ENCODE measurements at places on chromosomes 5 and 9.

- DNase-seq: peak; percentile 8
Observed at GRCh38 chr5:126449751-126450271, 26.6 kb downstream of the GRAMD2B start.

- DNase-seq: peak; percentile 44
Observed at GRCh38 chr5:14595189-14595588, 13.6 kb downstream of the OTULINL start.

GRCh38 chr5:98656796-98657195 lies 116.7 kb upstream of the RGMB start:
- no peak for DNase-seq

DNA sequence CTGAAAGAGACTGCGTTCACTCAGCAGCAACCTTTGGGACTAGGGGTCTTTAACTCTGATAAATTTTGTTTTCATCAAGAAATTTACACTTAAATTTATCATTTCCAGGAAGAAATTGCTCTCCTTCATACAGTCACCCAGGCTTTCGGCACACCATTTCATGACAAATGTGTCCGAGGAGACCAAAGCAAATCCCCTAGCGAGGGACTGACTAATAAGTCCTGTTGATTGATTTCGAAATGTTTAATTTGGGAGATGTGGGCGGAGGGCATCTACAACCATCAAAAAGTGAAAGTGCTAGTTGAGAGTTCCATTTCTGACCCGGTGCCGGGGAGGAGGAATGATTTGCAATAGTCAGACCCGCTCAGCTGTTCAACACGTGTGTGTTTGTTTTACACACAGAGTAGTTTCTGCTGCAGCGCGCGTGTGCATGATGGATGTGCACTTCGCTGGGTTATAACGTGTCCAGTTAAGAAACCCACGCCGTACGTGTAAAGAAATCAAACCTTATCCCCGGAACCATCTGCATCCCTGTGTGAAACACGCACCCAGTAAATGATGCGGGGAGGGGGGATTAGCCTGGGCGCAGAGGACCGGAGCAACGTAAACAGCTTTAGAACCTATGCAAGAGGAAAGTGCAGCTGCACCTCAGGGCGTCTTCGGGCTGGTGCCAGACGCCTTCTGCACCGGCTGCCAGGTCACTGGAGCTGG lies 845 bp upstream of the NR4A3 start:
- DNase-seq: peak; percentile 69

GRCh38 chr9:7266911-7267595 lies 509.3 kb downstream of the KDM4C start:
- DNase-seq: no peak

- DNase-seq: no peak
Observed at GRCh38 chr9:72911247-72911775, 41.5 kb downstream of the ALDH1A1 start.

GRCh38 chr5:65971643-65972042 lies 45.3 kb downstream of the ERBIN start:
- peak; percentile 11 for DNase-seq

GRCh38 chr9:94567271-94567670 lies 12.4 kb downstream of the PCAT7 start:
- no peak for DNase-seq

DNA sequence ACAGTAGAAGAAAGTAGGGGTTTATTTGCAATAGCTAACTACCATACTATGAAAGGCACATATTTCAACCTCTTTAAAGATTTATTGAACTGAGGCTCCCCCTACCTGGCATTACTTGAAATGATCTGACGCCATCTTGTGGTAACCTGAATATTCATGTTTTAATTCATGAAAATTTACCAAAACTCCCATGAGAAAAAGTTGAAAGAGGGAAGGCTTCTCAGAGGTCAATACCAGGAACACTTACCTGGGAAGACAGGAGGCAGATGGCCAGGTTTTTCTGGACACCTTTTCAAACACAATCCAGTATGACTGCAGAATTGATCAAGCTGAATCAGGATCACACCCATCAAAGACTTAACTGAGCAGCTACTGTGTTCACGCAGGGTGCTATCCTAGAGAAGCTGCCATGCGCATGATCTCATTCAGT lies 9.4 kb downstream of the PRELID2 start:
- peak; percentile 55 for DNase-seq

- peak; percentile 67 for DNase-seq
Observed at GRCh38 chr5:100479079-100479688, 56.0 kb upstream of the FAM174A start.

DNA sequence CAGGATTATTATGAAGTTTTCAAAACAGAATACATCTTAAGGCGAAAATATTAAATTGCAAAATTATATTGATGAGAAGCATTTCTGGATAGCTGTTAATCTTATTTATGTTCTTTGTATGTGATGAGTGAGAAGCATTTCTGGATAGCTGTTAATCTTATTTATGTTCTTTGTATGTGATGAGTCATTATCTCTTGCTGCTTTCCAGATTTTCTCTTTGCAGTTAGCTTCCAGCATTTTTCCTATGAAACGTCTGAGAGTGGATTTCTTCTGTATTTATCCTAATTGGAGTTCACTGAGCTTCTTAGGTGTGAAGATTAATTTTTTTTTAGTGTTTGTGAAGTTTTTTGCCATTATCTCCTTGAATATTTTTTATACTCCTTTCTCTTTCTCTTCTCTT lies 8.2 kb downstream of the TMEM232 start:
- DNase-seq: no peak

GRCh38 chr9:70478963-70479641 lies 64.6 kb upstream of the KLF9 start:
- no peak for DNase-seq

DNA sequence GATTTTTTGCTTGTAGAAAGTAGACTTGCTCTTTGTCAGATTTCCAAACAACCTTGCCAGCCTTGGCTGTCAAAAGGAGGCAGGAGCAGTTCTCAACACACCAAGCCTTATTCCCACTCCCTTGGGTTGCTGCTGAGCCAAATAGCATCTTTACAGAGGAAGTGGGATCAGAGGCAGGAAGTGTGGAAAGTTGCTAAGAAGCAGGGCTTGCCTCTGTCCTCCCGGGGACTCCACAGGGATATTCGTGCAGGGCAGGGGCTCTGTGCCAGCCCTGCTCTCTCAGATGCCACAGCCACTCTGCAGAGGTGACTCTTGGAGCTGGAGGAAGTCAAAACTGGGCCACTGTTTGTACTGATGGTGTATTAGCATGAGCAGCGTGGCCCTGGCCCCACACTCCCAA lies 24.3 kb downstream of the PTPDC1 start:
- no peak for DNase-seq

DNA sequence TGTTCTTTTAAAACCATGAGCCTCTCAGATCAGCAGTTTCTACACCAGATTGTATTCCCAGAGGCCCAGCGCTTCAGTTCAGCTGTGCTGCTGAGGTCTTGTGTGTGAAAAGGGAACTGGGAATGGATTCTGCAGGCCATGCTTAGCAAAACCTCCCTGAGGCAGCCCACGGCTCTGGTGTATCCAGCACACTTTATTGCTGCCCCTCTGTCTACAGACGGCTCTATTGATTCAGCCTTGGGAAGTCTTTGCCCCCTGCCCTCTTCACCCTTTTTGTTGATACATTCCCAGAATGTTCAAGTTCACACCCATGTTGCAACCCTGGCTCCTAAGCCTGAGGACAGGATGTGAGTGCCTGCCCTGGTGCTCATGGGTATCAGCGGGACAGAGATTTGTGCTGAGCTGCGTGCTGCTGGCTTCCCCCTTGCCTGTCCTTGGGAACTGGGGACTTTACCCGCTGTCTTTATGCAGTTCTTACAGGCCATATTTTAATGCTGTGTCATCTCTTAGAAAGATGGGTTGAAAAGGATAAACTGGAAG lies 37.3 kb downstream of the ARHGAP26 start:
- DNase-seq: peak; percentile 56

DNA sequence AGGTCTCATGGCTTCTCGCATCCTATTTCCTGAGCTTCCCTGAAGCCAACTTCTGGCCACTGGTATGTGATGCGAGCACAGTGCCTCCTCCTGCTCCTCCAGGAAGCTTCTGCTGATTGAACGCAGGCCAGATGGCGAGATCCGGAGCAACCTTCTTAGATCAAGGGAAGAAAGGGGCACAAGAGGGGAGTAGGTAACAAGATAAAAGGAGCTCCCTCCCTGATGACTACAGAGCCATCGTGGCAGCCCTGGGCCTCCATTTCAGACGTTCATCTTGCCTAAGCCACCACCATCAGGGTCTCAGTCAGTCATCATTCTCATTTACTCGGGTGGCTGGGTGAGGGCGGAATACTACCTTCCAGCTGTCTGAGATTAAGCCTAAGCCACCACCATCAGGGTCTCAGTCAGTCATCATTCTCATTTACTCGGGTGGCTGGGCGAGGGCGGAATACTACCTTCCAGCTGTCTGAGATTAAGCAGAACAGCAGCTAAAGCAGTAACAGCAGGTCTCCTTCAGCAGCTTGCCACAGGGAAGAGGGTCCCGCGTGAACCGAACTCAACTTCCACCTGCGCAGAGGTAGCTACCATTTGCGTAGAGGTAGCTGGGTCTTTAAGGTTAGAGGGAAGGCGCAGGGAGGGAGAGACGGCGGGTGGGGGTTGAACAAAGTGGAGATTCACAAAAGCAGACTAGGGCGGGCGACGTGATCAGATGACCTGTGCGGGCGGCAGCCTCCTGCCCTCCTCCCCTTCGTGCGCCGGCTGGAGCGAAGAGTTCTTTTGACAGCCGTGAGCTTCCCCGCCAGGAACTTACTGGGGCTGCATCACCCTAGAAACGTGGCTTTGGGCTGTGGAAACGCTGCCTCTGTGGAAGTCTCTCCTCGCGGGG lies 27.9 kb upstream of the MGAT1 start:
- peak; percentile 79 for DNase-seq

DNA sequence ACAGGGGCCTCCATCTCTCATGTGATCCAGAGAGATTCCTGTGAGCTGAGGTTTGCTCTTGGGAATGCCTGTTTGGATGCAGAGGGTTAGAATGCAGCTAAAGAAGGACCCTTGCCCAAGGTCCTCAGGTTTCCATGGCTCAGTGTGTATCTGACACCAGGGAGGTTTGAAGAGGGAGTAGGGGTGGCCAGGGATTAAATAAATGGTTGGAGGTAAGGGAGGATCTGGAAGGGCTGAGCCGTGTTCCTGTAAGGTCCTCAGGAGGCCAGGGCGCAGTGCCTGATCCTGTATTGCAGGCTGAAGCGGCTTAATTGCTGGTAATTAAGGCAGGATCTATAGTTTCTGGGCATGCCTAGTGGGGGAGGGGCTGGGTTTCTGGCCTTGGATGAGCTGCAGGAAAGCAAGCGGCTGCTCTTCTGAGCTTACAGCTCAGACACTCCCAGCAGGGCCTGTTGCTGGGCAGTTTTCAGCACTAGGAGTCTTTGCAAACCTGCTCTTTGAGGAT lies 41.5 kb upstream of the MAP1B start:
- DNase-seq: no peak

GRCh38 chr5:31823472-31823871 lies 184.5 kb downstream of the PDZD2 start:
- no peak for DNase-seq

- DNase-seq: no peak
Observed at GRCh38 chr9:69376651-69377050, 51.6 kb downstream of the ENTREP1 start.

DNA sequence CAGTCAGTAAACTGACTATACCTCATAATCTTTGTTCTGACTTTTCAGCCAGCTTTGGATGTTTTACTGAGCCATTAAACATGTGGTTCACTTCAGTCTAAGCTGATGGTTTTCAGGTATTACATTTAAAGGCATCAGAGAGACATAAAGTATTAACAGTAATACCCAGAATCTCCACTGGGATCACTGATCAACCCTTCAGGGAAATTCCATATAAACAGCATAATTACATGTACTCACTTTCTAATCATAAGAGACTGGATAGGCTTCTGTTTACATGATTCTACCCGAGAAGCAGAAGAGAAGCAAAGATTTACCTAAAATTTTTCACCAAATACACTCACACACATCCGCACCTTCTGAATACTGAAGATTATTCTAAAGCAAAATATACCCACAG lies 186.7 kb upstream of the FREM1 start:
- DNase-seq: no peak

GRCh38 chr5:151718153-151718552 lies 31.4 kb upstream of the SPARC start:
- DNase-seq: no peak

DNA sequence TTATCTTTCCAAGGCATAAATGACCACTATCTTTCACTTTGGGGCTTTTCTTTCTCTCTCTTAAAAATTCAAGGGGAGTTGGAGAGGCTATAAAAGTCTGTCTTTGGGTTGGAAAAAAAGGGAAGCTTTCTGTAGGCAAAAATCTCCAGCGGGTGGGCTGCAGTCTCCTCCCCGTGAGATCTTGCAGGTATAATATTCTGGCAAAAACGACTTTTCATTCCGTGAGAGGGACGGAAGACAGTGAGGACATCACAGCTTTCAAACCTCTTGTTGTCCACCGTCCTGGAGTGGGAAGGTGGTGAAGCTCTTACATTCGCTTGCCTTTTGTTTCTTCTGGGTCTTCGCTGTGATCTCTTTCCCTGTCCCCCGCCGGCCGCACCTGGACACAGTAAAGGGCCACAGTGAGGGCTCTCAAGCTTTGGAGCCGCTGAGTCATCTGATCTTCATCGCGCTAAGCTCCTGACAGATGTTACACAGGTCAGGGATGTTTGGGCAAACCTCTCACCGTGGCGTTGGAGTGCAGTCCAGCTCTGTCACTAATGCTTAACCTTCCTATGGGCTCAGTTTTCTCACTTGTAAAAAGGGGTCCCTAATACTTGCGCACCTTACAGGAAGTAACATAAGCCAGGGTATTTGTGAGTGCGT lies 61.9 kb upstream of the MEGF10 start:
- no peak for DNase-seq

GRCh38 chr9:137095664-137096517 lies 9.1 kb downstream of the MAN1B1 start:
- DNase-seq: peak; percentile 86

DNA sequence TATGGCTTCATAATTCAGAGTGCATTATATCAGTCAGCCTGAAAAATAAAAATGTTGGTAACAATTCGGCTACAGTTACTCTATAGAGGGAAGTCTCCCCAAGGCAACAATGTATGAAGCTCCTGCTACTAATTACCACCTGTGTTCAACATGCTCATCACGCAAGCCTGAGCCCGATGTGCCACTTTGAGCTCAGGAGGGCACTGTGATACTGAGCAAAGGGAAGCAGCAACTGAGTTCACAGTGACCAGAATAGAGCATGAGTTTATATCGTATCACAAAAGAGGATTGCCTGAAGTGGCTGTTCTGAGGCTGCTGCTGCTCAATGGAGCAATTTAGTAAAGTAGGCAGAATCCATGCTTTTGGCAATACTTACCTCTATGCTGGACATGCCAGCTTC lies 202.0 kb upstream of the HAPLN1 start:
- DNase-seq: peak; percentile 4

DNA sequence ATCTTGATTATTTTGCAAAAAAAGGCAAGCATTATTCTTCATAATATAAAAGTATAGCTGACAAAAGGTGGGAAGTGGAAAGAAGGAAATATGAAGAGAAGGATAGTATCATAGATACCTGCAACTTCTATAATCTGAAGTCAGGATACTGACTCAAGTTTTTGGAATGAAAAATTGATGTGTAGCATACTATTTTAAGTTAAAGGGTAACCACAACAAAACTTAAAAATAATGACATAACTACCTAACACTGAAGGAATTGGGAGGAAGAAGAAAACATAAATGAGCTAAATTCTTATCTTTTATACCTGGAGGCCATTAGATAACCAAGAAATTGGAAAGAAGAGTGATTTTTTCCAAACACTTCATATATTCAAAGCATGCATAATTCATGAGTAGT lies 51.8 kb upstream of the TLE1 start:
- DNase-seq: no peak

GRCh38 chr5:40141896-40142295 lies 537.8 kb upstream of the PTGER4 start:
- no peak for DNase-seq
